ENCODE measurements at places on chromosomes 6 and 20.

- H3K27ac ChIP-seq, result no peak overlapping the region
- no peaks in the 10 kb centered on the region for H3K36me3 ChIP-seq
- peaks cover 5% of the 10 kb centered on the region for H3K27me3 ChIP-seq
- DNase-seq, result no peak
Observed at GRCh38 chr6:140385679-140386078, 1011.2 kb upstream of the CITED2 start.

DNA sequence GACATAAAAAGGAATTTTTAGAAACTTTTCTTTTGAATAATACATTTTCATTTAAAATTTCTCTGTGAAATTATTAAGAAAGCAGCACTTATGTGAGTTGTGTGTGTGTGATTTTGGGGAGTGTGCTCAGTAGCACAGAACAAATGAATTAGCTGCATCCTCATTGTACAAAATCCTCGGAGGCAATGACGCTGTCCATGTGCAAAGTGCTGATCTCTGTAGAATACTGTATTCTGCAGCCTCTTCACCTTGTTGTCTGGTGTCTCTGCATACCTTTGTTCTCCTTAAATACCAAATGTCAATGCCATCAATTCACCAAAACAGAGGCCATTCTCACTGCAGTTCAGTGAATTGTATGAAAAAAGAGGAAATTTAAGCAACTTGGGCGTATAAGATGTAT, 838.4 kb downstream of the QKI start:
- H3K36me3 ChIP-seq, result no peaks in the 10 kb centered on the region
- no peaks in the 10 kb centered on the region for H3K27me3 ChIP-seq
- no peak for DNase-seq
- H3K27ac ChIP-seq, result no peak overlapping the region

- H3K27me3 ChIP-seq, result no peaks in the 10 kb centered on the region
- H3K36me3 ChIP-seq, result peaks cover 11% of the 10 kb centered on the region
- no peak overlapping the region for H3K4me3 ChIP-seq
- no peak overlapping the region for H3K27ac ChIP-seq
- H3K4me1 ChIP-seq, result peaks cover 18% of the 10 kb centered on the region
Observed at GRCh38 chr20:38454556-38455473, 17.8 kb upstream of the RALGAPB start.

DNA sequence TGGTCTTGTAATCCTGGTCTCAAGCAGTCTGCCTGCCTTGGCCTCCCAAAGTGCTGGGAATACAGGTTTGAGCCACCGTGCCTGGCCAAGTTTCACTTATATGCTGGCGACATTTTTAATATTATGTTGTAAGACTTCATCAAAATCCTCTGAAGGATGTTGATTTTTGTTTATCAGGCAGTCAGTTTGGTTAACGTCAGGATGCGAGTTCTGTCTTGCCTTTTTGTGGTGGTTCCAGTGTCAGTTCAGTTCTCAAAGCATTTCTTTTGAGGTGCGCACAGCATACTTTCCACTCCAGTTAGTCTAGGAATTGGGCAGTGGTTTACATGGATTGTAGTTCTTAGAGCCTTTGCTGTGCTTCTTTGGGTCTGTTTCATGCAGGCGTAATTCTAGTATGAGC, 24.9 kb downstream of the SCAF8 start:
- peaks cover 67% of the 10 kb centered on the region for H3K4me1 ChIP-seq
- H3K27ac ChIP-seq, result no peak overlapping the region
- H3K4me3 ChIP-seq, result no peak overlapping the region
- H3K36me3 ChIP-seq, result peaks cover 21% of the 10 kb centered on the region

- H3K27me3 ChIP-seq, result no peaks in the 10 kb centered on the region
- no peaks in the 10 kb centered on the region for H3K4me1 ChIP-seq
- H3K4me3 ChIP-seq, result no peak overlapping the region
- DNase-seq, result no peak
Observed at GRCh38 chr6:48959251-48960060, 503.6 kb downstream of the MMUT start.

DNA sequence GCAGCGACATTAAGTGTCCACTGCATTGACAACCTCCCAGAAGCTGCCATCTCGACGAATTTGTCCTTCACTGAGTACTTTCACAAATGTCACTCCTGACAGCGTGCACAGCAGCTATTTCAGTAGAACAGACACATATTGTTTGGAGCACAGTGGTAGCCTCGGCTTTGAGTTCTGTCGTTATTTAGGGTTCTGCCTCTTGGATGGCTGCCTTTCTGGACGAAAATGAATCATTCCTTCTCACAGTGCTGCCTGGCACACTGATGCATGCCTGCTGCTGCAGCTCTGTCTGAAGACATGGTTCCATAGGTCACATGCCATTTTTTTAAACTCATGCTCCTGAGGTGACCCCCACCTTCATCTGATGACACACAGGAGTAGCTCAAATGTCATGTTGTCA, 477.0 kb downstream of the C6orf118 start:
- no peaks in the 10 kb centered on the region for H3K27me3 ChIP-seq
- H3K27ac ChIP-seq, result no peak overlapping the region
- H3K4me1 ChIP-seq, result no peaks in the 10 kb centered on the region
- no peak overlapping the region for H3K4me3 ChIP-seq
- no peaks in the 10 kb centered on the region for H3K36me3 ChIP-seq
- DNase-seq, result no peak

- H3K27me3 ChIP-seq, result no peaks in the 10 kb centered on the region
- H3K27ac ChIP-seq, result no peak overlapping the region
- no peaks in the 10 kb centered on the region for H3K36me3 ChIP-seq
- no peak overlapping the region for H3K4me3 ChIP-seq
- no peaks in the 10 kb centered on the region for H3K4me1 ChIP-seq
Observed at GRCh38 chr6:80548532-80548931, 442.1 kb downstream of the BCKDHB start.

DNA sequence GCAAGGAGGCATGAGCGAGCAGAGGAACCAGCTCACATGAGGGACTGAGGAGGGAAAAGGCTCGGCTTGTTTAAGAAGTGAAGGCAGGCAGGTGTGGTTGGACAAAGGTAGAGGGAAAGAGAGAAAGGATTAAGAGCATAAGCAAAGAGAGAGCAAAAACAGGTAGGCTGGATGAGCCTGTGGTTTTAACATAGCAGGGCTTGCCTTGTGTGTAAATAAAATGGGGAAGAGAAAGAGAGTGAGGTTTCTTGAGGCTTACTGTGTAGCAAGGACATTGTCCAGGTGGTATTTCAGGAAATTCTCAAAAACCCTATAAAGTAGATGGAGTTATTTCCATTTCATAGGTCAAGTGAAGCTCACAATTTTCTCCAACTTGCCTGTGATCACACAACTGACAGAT, 93.9 kb upstream of the HDAC2 start:
- DNase-seq, result no peak
- H3K27ac ChIP-seq, result no peak overlapping the region
- no peaks in the 10 kb centered on the region for H3K4me1 ChIP-seq
- H3K36me3 ChIP-seq, result no peaks in the 10 kb centered on the region

GRCh38 chr20:44137266-44137801, 49.7 kb downstream of the JPH2 start:
- H3K36me3 ChIP-seq, result no peaks in the 10 kb centered on the region
- H3K4me1 ChIP-seq, result no peaks in the 10 kb centered on the region
- no peak overlapping the region for H3K27ac ChIP-seq
- DNase-seq, result no peak

DNA sequence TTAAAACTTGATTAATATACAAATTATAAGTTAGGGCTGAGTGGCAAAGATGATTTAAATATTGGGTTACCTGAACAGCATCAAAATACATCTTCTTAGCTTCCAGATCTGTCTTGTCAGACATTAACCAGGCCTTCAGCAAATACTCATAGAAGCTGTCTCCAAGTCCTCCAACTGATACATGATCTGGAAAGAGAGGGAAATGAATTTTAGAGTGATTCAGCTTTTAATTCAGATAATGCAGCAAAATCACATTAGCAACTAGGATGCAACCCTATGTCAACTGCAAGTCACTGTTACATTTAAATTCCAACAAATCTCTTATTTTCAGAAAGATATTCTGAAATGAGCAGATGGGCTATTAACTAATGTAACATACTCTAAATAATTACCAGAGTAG, 115.2 kb upstream of the FAM184A start:
- DNase-seq, result no peak
- H3K27ac ChIP-seq, result no peak overlapping the region
- no peak overlapping the region for H3K4me3 ChIP-seq
- H3K27me3 ChIP-seq, result no peaks in the 10 kb centered on the region
